ENCODE measurements at places on chromosomes 2 and 18. TPM values are rescaled to one million over a fixed set of nuclear protein-coding genes. Genes with fewer than 3 reads are reported as not detected.

The CIAO1 gene
- total RNA-seq, result 125 TPM

The CFAP65 gene
- 0.05 TPM for total RNA-seq

The EPAS1 gene
- 48.5 TPM for total RNA-seq

DNA sequence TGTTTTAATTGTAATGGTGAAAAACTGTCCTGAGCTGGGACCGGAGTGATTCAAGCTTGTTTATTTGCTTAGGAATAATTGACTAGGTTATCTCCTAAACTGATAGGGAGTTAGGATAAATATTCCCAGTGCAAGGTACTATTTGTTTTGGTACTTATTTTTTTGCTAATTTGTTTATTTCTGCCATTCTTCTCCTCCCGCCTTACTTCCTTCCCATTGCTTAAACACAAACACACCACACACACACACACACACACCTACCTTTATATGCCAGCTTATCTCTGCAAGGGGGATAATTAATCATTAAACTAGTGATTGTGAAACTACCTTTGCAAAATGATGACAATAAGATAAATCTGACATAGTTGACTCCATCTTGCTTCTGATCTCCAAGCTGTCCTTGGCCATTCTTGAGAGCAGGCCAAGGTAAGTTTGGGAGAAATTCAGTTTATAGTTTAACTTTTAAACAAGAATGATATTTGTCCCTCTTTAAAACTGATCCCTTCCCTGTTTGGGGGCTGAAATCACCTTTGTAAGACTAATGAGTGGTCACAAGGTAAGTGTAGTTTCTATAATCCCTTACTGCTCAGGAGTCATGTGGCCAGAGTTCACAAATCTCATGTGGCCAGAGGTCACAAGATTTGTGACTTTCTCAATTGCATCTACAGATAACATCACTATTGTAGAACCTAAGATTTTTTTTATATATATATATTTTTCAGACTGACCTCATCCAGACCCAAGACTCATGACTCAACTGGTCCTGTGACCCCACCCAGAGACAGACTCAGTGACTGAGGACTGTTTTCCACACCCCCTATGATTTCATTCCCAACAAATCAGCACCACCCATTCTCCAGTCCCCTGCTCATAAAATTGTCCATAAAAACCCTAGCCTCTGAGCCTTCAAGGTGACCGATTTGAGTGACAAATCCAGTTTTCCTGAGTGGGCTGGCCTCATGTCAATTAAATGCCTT lies 83.1 kb upstream of the LRRTM4 start:
- DNase-seq, result no peak

DNA sequence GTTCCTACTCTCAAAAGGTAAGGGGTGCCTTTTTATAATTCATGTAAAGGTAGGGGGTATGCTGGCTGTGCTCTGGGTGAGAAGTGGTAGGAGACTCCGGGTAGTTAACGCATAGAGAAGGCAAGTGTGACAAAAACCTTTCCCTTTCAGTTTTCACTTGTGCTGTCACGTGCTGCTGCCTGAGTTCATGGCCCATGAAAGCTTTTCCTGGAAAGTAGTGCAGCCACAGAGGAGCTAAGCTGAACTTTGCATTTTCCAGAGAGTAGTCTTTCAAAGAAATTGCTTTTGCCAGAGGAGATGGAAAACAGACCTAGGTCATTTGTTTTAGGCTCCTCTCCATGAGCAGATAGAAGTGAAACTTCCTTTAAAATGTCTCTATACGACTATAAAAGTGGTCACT lies 44.7 kb downstream of the THSD7B start:
- no peak for DNase-seq

- DNase-seq, result no peak
These were observed 1.3 kb downstream of the USP34 start for GRCh38 chr2:61469424-61470121.

Measured in myocyte (in vitro differentiated cells).